ENCODE measurements at places on chromosomes 1 and 21. TPM values are rescaled to one million over a fixed set of nuclear protein-coding genes. Genes with fewer than 3 reads are reported as not detected.

Gene CSRP1
- 1,117 TPM for total RNA-seq

Gene TRABD2B
- total RNA-seq = 1.1 TPM

Gene TRIM67
- 0.28 TPM for total RNA-seq

Gene ST6GALNAC3
- total RNA-seq = 0.41 TPM

Gene CLCA4
- total RNA-seq = 0.80 TPM

Gene ZZZ3
- 38.9 TPM for total RNA-seq

DNA sequence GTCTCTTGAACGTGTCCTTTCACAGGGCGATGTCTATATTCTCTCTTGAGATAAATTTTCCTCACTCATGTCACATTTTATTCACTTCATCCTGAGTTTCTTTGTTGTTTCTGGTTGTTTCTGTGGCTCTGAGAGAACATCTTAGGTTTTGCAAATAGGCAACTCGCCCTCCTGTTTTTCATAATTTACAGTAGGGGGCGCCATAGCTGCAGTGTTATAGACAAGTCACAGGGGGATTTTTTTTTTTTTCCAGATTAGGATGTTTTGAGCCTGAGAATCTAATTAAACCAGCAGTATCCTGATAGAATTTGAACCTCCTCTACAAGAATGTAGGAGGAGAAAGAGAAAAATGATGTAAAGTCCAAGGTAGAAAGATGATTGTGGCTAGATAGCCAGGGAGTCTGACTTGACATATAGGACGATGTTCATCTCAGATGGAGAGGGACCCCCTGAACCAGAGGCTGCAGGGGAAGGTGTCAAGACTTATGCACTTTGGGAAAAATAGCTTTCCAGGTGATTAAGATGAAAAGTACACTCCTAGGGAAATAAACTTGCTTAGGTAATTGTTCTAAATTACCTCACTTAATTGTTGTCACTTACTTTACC, 76.3 kb downstream of the ZP4 start:
- no peaks in the 10 kb centered on the region for H3K4me1 ChIP-seq
- no peaks in the 10 kb centered on the region for H3K27me3 ChIP-seq
- DNase-seq = no peak
- no peaks in the 10 kb centered on the region for H3K36me3 ChIP-seq
- no peak overlapping the region for H3K27ac ChIP-seq
- H3K4me3 ChIP-seq = no peak overlapping the region

GRCh38 chr21:15534450-15534886, 195.3 kb upstream of the USP25 start:
- H3K27me3 ChIP-seq = no peaks in the 10 kb centered on the region
- no peak overlapping the region for H3K4me3 ChIP-seq
- H3K27ac ChIP-seq = no peak overlapping the region

- H3K27me3 ChIP-seq = no peaks in the 10 kb centered on the region
- peaks cover 58% of the 10 kb centered on the region for H3K4me1 ChIP-seq
- no peaks in the 10 kb centered on the region for H3K36me3 ChIP-seq
Measured at GRCh38 chr1:19429611-19430010, 55.7 kb downstream of the CAPZB start.

- DNase-seq = no peak
- H3K27me3 ChIP-seq = no peaks in the 10 kb centered on the region
- H3K36me3 ChIP-seq = no peaks in the 10 kb centered on the region
- H3K4me1 ChIP-seq = no peaks in the 10 kb centered on the region
- no peak overlapping the region for H3K4me3 ChIP-seq
- no peak overlapping the region for H3K27ac ChIP-seq
Measured at GRCh38 chr1:219701476-219701875, 88.6 kb upstream of the ZC3H11B start.

GRCh38 chr21:17671733-17672132, 59.0 kb upstream of the BTG3 start:
- no peaks in the 10 kb centered on the region for H3K4me1 ChIP-seq
- no peak for DNase-seq
- no peak overlapping the region for H3K27ac ChIP-seq

DNA sequence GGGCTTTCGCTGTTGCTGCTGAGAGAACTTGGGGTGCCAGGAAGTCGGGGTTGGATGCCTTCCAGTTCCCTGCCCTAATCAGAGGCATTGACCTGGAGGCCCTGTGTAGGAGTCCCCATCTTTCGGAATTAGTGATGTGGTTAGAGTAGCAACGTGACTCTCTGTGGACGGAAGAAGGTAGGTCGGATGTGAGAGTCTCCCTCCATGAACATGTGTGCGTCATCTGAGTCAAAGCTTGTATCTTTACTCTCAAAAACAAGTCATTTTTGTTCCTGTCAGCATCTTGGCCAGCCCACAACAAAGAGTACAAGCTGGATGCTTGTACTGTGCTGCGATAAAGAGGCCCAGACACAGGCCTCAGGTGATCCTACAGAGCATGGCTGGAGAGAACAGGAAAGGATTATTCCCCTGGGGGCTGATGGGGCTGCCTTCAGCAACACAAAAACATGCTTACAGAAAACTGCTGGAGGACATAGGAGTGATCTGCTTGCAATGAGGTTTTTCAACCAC, 31.0 kb upstream of the IL10 start:
- no peaks in the 10 kb centered on the region for H3K4me1 ChIP-seq
- no peak for DNase-seq
- H3K27ac ChIP-seq = no peak overlapping the region
- no peaks in the 10 kb centered on the region for H3K36me3 ChIP-seq
- H3K27me3 ChIP-seq = no peaks in the 10 kb centered on the region
- H3K4me3 ChIP-seq = no peak overlapping the region

DNA sequence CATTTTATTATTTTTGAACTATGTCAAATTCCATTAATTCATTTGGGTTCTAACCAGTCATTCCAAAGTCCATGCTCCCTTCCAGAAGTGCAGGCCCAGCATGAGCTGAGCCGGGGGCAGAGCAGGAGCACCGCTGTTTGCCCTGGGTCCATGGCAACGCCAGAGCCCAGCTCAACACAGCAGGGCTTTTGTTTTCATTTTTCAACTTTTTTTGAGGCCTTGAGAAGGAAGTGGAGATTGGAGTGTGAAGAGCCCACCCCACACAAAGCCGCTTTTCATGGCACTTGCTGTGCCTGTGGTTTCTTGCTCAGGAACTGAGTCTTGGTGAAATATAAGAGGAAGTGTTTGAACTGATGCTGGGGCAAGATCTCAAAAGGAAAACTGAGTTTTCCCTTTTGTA, 13.2 kb upstream of the PRMT2 start:
- no peaks in the 10 kb centered on the region for H3K4me1 ChIP-seq
- no peak overlapping the region for H3K27ac ChIP-seq
- H3K27me3 ChIP-seq = no peaks in the 10 kb centered on the region
- DNase-seq = no peak
- H3K36me3 ChIP-seq = no peaks in the 10 kb centered on the region

DNA sequence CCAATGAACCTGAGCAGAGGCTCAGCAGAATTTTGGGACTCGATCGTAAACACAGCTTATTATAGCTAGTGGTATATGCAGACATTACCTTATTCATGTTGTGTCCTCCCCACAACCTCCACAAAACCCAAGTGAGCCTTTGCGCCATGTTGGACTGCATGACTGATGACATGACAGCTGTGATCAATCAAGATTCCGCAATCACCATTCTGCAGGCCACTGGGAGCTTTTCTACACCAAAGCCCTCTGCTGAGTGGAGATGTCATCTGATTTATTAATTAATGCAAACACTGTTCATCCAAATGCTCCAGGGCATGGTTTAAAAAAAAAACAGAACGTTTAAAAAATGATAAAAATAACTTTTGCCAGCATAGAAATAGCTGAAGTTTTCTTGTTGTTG, 7.9 kb upstream of the SRP9 start:
- H3K27me3 ChIP-seq = no peaks in the 10 kb centered on the region
- DNase-seq = no peak
- peak overlapping the region; percentile 60 for H3K27ac ChIP-seq

- DNase-seq = peak; percentile 11
- no peak overlapping the region for H3K27ac ChIP-seq
- H3K27me3 ChIP-seq = no peaks in the 10 kb centered on the region
- no peaks in the 10 kb centered on the region for H3K36me3 ChIP-seq
- no peaks in the 10 kb centered on the region for H3K4me1 ChIP-seq
Measured at GRCh38 chr1:169572187-169572586, 14.1 kb downstream of the F5 start.

DNA sequence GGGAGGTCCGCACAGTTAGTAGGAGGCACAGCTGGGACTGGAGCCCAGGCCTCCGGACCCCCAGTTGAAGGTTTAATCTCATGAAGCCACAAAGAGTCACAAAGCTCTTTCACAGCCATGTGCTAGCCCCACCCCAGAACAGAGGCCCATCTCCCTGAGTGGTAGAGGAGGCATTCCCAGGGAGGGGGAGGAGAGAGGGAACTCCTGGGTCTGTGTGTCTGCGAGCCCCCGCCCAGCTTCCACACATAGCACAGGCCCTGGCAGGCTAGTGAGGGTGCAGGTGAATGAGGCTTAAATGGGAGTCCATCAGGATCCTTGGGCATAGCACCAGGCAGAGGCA, 197.8 kb downstream of the MATN1 start:
- no peaks in the 10 kb centered on the region for H3K27me3 ChIP-seq
- H3K36me3 ChIP-seq = no peaks in the 10 kb centered on the region
- H3K4me1 ChIP-seq = no peaks in the 10 kb centered on the region
- no peak overlapping the region for H3K27ac ChIP-seq

- peak overlapping the region; percentile 97 for H3K27ac ChIP-seq
- H3K4me1 ChIP-seq = no peaks in the 10 kb centered on the region
- DNase-seq = no peak
- peak overlapping the region; percentile 89 for H3K4me3 ChIP-seq
Measured at GRCh38 chr1:66931590-66931989, 6.8 kb downstream of the MIER1 start.

GRCh38 chr1:88736633-88737248, 52.7 kb downstream of the PKN2 start:
- no peak overlapping the region for H3K27ac ChIP-seq
- no peaks in the 10 kb centered on the region for H3K36me3 ChIP-seq
- H3K4me1 ChIP-seq = no peaks in the 10 kb centered on the region

- no peaks in the 10 kb centered on the region for H3K27me3 ChIP-seq
- peaks cover 20% of the 10 kb centered on the region for H3K4me1 ChIP-seq
- no peak overlapping the region for H3K4me3 ChIP-seq
Measured at GRCh38 chr21:44866780-44867179, 6.7 kb downstream of the PTTG1IP start.

GRCh38 chr1:219784660-219785381, 143.5 kb downstream of the SLC30A10 start:
- no peak overlapping the region for H3K4me3 ChIP-seq
- DNase-seq = no peak
- no peaks in the 10 kb centered on the region for H3K4me1 ChIP-seq
- no peaks in the 10 kb centered on the region for H3K27me3 ChIP-seq

DNA sequence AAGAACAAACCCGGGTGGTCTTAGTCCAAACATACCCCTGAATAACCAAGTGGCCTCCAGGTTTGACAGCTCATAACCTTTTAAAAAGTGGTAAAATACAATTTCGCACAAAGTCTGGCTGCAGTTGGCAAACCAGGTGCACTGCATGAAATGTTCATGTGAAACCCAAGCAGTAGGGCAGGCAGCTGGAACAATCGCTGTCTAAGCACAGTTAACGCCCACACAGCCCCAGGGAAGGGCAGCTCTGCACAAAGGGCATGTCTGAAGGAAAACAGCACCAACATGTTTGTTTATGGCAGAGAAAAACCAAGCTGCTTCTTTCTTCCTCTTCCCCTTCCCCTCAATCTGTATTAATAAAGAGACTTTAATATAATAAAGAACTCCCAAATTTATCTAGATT, 49.5 kb downstream of the KIAA1614 start:
- H3K4me3 ChIP-seq = no peak overlapping the region
- no peaks in the 10 kb centered on the region for H3K27me3 ChIP-seq
- no peaks in the 10 kb centered on the region for H3K36me3 ChIP-seq
- no peak for DNase-seq
- no peaks in the 10 kb centered on the region for H3K4me1 ChIP-seq

- DNase-seq = no peak
- H3K4me3 ChIP-seq = no peak overlapping the region
- no peaks in the 10 kb centered on the region for H3K4me1 ChIP-seq
- no peaks in the 10 kb centered on the region for H3K27me3 ChIP-seq
- no peak overlapping the region for H3K27ac ChIP-seq
Measured at GRCh38 chr1:36100376-36100775, 11.7 kb downstream of the ADPRS start.

GRCh38 chr1:175338387-175339135, 146.0 kb upstream of the KIAA0040 start:
- no peaks in the 10 kb centered on the region for H3K36me3 ChIP-seq
- no peak overlapping the region for H3K27ac ChIP-seq
- no peak overlapping the region for H3K4me3 ChIP-seq
- no peaks in the 10 kb centered on the region for H3K27me3 ChIP-seq
- no peaks in the 10 kb centered on the region for H3K4me1 ChIP-seq

DNA sequence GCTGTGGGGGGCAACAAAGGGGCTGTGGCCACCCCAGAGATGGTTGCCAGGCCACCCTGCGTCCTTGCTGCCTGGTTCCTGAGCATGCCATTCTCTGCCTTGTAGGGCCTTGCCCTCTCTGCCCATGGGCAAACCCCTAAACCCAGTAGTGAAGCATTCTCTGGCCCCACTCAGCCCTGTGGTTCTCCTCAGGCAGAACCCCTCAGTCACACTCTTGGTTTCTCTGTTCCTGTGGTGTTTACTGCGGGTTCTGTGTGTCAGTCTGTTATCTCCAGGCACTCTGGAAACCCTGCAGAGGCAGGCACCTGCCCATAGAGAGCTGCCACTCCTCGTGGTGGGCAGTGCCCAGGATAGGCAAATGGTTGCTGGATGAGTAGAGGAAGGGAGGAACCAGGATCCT, 41.1 kb upstream of the IL19 start:
- H3K36me3 ChIP-seq = peaks cover 3% of the 10 kb centered on the region
- H3K4me3 ChIP-seq = no peak overlapping the region
- no peaks in the 10 kb centered on the region for H3K27me3 ChIP-seq
- no peak for DNase-seq
- H3K4me1 ChIP-seq = no peaks in the 10 kb centered on the region
- H3K27ac ChIP-seq = no peak overlapping the region

GRCh38 chr21:16241479-16241963, 511.7 kb downstream of the USP25 start:
- no peaks in the 10 kb centered on the region for H3K36me3 ChIP-seq
- DNase-seq = no peak
- no peaks in the 10 kb centered on the region for H3K27me3 ChIP-seq
- H3K4me3 ChIP-seq = no peak overlapping the region
- no peak overlapping the region for H3K27ac ChIP-seq

GRCh38 chr1:72397786-72398185, 115.4 kb upstream of the NEGR1 start:
- no peak overlapping the region for H3K4me3 ChIP-seq
- no peak overlapping the region for H3K27ac ChIP-seq
- no peaks in the 10 kb centered on the region for H3K36me3 ChIP-seq
- no peaks in the 10 kb centered on the region for H3K4me1 ChIP-seq

- no peak overlapping the region for H3K27ac ChIP-seq
- no peaks in the 10 kb centered on the region for H3K27me3 ChIP-seq
- no peak for DNase-seq
- no peak overlapping the region for H3K4me3 ChIP-seq
- H3K36me3 ChIP-seq = no peaks in the 10 kb centered on the region
- H3K4me1 ChIP-seq = no peaks in the 10 kb centered on the region
Measured at GRCh38 chr21:40717028-40717427, 129.9 kb downstream of the DSCAM start.

Measured in prostate gland (tissue), 2 donors.